ENCODE measurements at places on chromosomes 7 and 10.

DNA sequence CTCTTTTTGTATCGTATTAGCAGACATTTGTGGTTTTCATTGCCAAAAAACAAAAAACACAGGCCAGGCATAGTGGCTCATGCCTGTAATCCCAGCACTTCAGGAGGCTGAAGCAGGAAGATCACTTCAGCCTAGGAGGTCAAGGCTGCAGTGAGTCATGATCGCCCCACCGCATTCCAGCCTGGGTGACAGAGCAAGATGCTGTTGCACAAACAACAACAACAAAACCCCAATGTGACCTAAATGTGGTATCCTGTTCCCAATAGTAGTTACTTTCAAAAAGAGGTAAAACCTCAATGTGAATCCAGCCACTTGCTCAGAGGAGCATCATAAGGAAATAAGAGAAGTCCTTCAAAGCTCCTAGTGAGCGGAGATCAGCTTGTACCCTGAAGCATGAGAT lies 45.8 kb upstream of the SKAP2 start:
- no peak for DNase-seq

- DNase-seq: peak; percentile 39
Observed at GRCh38 chr7:93119191-93119905, 1.6 kb upstream of the SAMD9 start.

GRCh38 chr7:10721289-10721688 lies 252.4 kb upstream of the PHF14 start:
- DNase-seq: no peak

GRCh38 chr10:113356794-113357680 lies 195.8 kb upstream of the HABP2 start:
- DNase-seq: no peak

DNA sequence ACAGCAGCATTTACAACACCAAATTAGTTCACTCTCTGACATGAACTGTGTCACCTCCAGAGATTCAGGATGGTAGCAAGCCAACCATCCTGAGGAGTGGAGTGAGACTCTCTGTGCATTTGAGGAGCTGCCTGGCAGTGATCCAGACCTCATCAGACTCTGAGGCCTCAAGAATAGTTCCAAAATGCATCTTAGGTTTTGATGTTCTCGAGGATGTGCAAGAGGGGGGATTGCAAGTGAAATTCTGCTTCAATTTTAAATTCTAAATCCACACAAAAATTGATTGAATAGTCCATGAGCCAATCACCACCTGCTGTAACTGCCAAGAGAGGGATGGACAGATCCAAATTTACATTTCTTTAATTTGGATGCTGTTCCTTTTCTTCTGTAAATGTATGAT lies 49.7 kb downstream of the SLK start:
- no peak for DNase-seq

GRCh38 chr7:139114585-139114984 lies 5.1 kb upstream of the ZC3HAV1 start:
- no peak for DNase-seq

DNA sequence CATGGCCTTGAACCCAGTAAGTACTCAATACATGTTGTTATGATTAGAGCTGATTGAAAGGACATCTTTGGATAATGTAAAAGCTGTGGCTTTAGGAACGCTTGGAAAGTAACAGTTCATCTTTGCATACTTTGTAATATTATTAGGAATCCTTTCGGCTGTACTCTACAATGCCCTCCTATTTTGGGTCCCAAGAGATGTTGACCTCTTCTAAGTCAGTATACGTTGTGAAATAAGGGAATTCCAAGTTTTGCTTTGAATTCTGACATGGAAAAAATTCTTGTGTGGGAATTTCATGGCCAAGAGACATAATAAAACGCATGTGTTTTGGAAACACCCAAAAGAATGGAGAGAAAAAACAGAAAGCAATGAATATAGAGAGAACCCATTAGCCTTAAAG lies 7.7 kb downstream of the AGR3 start:
- no peak for DNase-seq

DNA sequence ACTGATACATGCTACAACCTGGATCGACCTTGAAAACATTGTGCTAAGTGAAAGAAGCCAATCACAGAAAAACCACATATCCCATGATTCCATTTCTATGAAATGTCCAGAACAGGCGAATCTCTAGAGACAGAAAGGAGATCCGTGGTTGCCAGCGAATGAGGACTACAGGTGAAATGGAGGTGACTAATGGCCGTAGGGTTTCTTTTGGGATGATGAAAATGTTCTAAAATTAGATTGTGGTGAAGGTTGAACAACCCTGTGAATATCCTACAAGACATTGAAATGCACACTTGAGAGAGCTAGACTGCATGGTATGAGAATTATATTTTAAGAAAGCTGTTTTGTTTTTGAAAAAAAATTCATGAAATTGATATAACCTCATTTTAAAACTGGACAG lies 188.5 kb upstream of the PLXNA4 start:
- DNase-seq: no peak

DNA sequence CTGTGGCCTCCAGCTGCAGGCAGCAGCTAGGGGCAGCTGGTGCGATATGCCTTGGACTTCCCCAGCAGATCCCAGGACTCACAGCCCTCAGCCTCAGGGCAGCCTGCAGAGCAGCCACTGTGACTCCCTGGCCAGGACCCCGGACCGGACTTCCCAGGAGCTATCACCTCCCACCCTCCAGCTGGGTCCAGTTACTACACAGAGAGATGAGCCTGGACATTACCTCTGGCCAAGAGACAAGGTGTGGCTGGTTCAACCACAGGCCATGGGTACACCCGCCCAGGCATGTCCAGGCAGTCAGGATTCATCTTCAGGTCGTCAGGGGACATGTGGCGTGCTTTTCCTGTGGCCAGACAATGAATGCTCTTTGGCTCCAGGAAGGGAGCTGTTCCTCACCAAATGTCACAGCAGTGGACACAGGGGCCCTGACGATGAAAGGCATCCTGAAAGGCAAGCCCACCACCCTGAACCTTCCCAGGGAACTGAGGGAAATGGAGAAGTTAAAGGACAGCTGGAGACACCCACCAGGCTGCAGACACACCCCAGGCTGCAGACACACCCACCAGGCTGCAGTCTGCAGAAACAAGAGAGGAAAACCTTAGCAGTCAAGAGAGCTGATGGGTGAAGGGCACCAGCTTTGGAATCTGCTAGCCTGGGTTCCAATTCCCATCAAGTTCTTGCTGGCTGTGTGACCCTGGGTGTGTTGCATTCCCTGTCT lies 25.8 kb upstream of the NANOS1 start:
- no peak for DNase-seq

GRCh38 chr7:157335236-157335635 lies 1.6 kb upstream of the DNAJB6 start:
- no peak for DNase-seq

DNA sequence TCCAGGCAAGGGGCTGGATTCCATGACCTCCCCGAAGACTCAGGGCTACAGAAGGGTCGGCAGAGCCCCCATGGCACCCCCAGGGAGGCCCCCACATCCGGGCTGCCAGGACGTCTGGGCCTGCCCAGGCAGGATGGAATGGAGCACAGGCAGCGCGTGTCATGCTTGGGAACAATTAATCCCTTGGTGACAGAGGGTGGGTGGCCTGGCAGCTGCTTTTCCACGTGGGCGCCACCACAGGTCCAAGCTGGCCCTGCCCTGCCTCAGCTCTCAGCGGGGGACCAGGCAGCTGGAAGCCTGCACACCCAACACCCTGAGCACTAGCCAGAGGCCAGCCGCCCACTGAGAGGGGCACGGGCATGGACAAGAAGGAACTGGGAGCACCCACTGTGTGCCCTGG lies 11.4 kb downstream of the ELN start:
- DNase-seq: no peak

GRCh38 chr10:61744469-61744868 lies 81.7 kb downstream of the CABCOCO1 start:
- no peak for DNase-seq

GRCh38 chr7:5594616-5595544 lies 171.2 kb upstream of the TNRC18 start:
- DNase-seq: no peak

DNA sequence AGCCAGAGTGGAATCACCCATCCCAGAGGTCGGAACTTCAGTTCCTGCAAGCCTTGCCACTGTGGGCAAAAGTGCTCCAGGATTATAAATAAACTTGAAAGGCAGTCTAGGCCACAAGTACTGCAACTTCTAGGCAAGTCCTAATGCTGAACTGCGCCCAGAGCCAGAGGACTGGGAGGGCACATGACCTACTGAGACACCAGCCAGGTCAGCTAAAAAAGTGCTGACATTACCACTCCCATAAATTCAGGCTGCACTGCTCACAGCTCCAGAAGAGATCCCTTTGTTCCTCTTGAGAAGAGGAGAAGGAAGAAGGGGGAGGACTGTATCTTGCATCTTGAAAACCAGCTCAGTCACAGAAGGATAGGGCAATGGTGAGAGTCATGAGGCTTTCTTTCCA lies 1084.1 kb upstream of the PHF14 start:
- no peak for DNase-seq

DNA sequence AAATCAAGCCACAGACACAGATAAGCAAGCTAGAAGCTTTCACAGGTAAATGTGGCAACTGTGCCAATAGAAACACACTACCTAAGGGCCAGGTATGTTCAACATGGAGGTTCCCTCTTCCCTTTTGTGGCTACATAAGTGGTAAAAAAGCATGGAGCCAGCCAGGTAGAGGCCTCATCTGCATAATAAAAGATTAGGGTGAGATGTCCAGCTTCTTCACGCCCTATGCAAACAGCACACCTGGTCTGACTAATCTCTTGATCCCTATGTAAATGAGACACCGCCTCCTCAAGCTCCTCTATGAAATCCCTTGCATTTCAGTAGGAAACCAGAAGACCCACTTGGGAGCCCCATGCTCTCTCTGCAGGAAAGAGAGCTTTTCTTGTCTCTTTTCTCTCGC lies 282.2 kb downstream of the NEBL start:
- DNase-seq: no peak

- no peak for DNase-seq
Observed at GRCh38 chr10:110324805-110325280, 20.1 kb upstream of the SMNDC1 start.

GRCh38 chr7:112081778-112082177 lies 124.4 kb downstream of the DOCK4 start:
- no peak for DNase-seq

Data from epithelial cell of prostate (primary cell).